ENCODE measurements at places on chromosomes 13 and 19.

- no peak for DNase-seq
These were observed 512 bp upstream of the REX1BD start for GRCh38 chr19:18587962-18588610.

DNA sequence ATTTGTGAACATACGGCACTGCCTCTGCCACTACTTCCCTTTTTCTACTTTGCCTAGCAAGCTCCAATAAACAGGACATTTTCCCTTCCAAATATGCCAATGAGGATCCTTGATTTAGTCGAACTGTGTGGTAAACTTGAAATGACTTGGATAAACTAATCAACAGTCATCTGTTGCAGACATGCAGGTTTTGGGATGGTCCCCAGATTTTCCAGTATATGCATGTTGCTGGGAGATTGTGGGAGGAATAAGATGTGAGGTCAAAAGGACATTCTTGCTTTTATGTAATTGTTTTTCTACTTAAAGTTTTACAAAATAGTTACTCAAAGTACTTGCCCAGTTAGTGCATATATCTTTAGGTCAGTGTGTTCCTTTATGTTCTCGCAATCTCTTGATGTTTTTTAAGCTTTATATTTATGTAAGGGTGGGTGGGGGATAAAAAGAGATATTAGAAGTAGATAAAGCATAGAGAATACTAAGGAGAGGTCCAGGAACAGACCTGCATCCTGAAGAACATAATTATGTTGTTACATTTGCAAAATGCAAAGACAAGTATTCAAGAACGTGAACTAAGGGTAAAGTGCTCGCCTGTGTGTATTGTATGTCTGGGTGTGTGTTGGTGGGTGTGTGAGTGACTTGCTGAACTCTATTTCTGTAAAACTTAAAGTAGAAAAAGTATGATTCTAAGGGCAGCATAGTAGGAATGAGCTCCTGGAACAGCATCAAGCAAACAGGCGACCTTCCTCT lies 88.4 kb upstream of the OXGR1 start:
- DNase-seq: no peak

- DNase-seq: no peak
These were observed 30.8 kb downstream of the SOX1 start for GRCh38 chr13:112097770-112098169.

DNA sequence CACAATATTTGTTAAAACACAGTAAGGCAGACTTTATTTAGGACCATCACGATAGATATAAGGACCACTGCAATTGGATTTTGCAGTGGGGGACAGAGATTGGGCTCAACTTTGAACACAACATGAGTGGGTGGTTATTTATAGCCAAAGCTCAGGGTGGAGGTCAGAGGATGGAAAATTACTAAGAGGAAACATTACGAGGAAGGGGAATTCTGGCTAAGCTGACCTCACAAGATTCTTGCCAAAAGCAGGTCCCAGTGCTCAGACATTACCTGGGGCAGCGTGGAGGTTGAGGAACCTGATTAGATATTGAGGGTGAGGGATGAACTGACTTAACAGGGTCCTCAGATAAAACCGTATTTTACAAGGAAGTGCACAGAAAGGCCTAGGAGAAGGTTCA lies 88.9 kb upstream of the NBEA start:
- no peak for DNase-seq

DNA sequence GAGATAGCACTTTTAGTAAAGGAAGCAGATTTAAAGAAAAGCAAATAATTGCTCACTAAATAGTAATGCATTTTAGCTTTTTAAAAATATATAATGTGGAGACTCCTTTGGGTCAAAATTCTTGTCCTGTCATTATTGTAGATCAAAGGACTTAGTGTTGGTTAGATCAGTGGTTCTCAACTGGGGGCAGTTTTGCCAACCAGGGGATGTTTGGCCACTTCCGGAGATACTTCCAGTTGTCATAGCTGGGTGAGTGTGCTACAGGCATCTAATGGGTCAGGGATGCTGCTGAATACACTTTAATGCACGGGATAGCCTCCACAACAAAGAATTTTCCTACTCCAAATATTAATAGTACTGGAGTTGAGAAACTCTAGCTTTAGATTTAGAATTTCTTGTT lies 126.8 kb downstream of the LMO7 start:
- no peak for DNase-seq

DNA sequence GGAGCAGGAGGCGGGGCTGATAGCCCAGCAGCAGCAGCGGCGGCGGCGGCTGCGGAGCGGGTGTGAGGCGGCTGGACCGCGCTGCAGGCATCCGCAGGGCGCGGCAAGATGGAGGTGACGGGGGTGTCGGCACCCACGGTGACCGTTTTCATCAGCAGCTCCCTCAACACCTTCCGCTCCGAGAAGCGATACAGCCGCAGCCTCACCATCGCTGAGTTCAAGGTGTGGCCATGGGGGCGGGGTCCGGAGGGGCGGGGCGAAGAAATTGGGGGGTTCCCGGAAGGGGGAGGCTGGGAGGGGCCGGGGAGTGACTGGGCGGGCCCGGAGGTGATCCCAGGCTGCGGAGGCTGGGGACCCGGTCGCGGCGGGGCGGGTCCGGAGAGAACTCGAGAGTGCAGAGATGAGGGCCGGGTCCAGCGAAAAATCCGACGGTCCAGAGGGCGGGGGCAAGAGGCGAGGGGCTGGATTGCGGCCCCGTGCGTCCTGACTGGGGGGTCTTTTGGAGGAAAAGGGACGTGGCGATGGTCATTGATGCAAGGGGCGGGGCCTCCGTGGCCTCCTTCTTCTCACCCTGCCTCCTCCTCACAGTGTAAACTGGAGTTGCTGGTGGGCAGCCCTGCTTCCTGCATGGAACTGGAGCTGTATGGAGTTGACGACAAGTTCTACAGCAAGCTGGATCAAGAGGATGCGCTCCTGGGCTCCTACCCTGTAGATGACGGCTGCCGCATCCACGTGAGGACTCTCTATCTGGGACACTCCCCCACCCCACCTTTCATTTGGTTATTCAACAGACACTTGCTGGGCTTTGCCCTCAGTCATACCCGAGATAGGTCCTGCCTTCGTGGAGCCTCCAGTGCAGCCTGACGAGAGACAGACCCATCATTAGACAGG lies at the start of gene TBCB:
Gene TBCB, plus strand, starts transcription at position 16 of the 891 bp plus-strand sequence. Its CDS starts 93 bp downstream, at position 109.
- DNase-seq: peak; percentile 80

DNA sequence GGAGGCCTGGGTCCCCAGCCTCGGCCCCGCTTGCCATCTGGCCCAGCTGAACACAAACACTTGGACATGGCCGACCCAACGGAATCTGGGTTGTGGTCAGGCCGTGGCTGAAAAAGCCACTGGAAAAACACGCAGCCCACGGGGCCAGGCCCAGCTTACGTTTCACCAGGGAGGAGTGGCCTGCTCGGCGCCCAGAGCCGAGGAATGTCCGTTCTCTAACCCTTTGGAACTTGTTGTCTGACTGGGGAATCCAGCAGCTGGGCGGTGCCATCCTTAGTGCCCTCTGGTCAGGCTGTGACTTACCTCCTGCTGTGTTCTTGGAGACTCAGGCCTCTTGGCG lies 13.8 kb downstream of the CILP2 start:
- DNase-seq: no peak

GRCh38 chr13:99980824-99981734 lies 505 bp upstream of the ZIC2 start:
- no peak for DNase-seq

DNA sequence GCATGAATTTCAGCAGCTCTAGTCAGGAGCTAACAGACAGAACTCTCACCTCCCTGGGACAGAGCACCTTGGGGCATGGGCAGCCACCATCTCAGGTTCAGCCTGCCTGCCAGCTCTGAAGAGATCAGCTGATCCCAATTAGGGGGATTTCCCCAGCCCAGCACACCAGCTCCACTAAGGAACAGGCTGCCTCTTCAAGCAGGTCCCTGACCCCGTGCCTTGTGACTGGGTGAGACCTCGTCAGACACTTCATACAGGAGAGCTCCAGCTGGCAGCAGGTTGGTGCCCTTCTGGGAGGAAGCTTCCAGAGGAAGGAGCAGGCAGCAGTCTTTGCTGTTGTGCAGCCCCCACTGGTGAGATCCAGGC lies 84.5 kb upstream of the UFM1 start:
- DNase-seq: no peak

DNA sequence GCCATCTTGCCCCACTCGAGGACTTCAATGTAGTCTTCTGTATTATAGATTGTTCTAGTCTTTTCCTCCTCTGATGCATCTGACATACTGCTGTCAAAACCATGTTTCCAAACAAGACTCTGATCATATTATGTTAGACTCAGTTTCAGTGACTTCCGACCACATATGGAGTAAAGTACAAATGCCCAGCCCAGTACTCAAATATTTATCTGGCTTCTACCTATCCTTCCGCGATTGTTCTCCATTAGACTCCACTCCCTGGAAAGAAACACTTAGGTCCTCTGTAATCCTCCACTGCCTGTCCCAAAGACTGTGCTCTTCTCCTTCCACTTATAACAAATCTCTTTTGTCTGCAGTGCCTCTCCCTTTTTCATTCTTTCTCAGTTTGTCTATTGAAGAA lies 439.5 kb downstream of the EFNB2 start:
- DNase-seq: no peak

- DNase-seq: no peak
These were observed 55.6 kb upstream of the ALOX5AP start for GRCh38 chr13:30679483-30680330.

GRCh38 chr13:36341718-36342117 lies 4.5 kb downstream of the SPART start:
- DNase-seq: no peak
